NCI-H526 (cell line): ENCODE measurements at places on chromosomes 12 and 14.

DNA sequence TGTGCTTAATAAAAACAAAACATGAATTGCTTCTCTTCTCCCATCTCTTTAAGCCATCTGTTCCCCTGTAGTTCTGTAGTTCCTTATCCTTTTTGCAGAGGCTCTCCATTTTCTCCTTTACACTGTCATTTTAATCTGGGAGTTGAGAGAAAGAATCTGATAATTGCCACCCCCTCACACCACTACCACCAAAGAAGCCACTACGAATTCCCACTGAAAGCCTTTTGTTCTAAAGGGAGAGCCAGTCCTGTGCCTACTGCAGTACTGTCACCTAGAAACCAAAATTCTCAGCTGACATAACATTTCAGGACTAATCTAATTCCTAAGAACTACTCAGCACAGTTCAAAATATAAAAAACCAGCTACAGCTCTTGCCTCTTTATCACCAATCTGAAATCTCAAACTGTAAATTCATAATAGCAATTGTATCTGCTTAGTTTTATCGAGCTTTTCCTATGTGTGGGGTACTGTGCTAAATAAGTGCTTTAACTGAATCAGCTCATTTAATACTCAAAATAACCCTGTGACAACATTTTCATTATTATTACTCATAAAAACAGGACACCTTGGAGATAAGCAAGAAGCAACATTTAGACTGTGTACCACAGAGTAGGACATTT lies 72.4 kb downstream of the SPPL3 start:
- DNase-seq: no peak

DNA sequence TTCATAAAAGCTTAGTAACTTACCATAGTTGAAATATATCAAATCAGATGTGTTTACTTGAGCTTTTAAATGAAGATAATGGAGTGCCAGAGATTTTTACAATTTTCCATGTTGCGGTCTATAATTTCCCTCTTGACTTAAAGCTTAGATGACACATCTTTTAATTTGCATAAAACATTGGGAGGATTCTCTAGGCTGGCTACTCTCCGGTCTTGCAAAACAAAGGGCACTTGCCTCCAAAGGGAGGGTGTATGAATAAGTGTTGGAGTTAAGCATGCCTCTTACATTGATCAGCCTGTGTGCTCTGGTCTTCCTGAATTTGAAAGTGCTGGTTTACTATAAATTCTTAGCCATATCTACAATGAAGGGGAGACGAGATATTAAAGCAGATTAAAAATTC lies 336.4 kb upstream of the NAV3 start:
- DNase-seq: peak; percentile 53

- no peak for DNase-seq
Measured at GRCh38 chr14:58942516-58942915, 246.0 kb upstream of the DAAM1 start.

GRCh38 chr14:101453225-101453624 lies 108.1 kb upstream of the DIO3 start:
- no peak for DNase-seq

- DNase-seq: no peak
Measured at GRCh38 chr12:48175613-48176416, 7.6 kb upstream of the CCDC184 start.

DNA sequence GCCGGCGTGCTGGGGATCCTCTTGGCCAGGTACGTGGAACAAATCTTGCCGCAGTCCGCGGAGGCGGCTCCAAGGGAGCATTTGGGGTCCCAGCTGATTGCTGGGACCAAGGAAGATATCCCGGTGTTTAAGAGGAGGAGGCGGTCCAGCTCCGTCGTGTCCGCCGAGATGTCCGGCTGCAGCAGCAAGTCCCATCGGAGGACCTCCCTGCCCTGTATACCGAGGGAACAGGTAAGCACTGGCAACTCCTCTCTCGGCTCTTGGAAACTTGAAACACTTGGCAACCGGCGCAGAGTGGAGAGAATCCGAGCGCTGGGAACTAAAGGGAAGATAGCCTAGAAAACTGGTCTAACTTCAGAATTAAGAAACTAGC lies 1.7 kb downstream of the PDE3A start:
- no peak for DNase-seq

DNA sequence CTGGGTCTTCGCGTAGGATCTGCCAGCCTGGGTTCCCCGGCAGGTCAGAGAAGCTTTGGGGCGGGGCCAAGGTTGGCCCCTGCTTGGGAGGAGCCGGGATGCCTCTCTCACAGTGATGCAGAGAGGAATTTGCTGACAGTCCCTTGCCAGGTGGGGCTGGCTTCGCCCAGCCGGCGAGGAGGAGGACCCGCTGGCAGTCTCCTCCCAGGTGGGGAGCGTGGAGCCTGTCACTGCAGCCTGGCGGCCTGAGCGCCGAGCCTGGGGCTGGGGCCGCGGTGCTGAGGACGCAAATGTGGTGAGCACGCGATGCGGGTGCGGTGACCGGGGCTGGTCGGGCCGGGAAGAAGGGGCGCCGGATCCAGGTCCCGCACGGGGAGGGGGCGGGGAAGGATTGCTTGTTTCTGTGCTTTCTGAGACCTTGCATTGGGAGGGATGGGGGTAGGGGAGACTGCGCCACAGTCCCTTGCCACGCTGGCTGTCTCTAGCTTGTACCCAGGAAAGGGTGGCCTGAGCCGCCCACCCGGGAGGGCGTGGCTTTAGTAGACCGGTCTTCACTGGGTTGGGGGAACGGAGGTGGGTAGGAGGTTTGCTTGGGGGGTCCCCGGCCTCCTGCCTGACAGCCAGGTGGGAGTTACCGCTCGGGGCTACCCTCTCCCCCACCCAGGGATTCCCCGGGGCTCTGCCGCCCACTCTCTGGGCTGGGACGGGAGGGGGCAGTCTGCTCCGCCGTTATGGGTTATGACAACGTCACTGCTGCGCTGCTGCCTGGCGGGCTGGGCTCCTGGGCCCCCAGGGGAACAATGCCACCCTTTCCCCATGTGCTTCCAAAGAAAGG lies at the start of gene TMEM63C:
Gene TMEM63C (plus strand): TSS at position 196 of the 835 bp plus-strand sequence. CDS start 37,016 bp downstream, outside the sequence.
- peak; percentile 96 for DNase-seq

DNA sequence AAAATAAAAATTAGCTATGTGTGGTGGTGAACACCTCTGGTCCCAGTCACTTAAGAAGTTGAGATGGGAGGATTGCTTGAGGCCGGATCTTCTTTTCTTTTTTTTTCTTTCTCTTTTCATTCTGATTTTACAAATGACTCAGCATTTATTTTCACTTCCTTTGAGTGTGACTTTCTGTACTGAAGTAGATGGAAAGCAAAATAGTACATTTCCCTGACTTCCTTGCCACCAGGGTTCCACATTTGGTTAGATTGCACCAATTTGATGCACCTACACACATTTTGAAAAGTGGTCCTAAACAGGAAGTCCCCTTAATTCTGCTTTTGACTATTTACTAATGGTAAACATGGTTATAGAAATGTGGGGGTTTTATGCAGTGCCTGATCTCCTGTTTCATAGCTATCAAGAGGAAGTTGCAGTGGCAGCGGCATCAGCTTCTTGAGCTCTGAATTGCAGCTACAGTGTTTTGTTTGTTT lies 13.0 kb upstream of the LEMD3 start:
- DNase-seq: no peak

DNA sequence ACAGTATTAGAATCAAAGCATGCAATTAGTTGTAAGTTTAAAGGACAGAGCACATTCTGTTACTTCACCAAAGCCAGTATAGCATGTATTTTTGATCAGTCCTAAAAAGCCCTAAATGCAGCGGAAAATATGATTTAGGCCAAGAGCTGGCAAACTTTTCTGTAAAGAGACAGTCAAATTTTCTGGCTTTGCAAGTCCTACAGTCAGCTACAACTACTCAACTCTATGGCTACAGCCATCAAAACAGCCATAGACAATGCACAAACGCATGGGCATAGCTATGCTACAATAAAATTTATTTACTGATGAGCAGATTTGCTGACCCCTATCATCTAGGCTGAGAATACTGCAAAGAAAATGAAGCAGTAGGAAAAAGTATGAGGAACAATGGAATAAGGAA lies 52.9 kb downstream of the ATXN2 start:
- no peak for DNase-seq

- DNase-seq: no peak
Measured at GRCh38 chr14:49982501-49982951, 89.6 kb downstream of the ARF6 start.

DNA sequence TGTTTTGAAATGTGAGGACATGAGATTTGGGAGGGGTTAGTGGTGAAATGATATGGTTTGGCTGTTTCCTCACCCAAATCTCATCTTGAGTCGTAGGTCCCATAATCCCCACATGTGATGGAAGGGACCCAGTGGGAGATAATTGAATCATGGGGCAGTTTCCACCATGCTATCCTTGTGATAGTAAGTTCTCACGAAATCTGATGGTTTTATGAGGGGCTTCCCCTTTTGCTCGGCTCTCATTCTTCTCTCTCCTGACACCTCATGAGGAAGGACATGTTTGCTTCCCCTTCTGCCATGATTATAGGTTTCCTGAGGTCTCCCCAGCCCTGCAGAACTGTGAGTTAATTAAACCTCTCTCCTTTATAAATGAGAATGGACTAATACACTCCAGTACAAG lies 18.0 kb downstream of the GALNT6 start:
- DNase-seq: no peak

GRCh38 chr14:28983279-28983678 lies 216.7 kb downstream of the FOXG1 start:
- DNase-seq: no peak

DNA sequence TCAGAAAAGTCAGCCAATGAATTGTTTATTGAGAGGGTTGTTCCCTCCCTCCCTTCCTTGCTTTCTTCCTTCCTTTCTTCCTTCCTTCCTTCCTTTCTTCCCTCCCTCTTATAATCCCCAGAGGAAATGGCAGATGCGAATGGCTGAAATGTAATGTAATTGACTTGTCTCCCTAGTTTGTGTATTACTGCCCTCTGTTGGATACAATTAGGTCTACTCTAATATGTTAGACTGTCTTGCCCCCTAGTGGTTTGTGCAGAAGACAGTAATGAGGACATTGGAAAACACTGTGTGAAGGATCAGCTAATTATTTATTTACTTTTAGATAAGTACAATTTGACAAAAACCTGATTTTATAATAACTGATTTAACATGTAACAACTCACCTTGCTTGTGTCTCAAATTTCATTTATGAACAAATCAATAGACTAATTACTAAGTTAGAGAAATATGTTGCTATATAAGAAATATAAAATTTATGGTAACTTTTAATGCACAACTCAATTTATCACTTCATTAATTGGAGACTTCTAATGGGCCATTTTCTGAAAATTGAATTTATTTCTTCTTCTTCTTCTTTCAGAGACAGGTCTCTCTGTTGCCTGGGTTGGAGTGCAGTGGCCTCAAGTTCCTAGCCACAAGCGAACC lies 229.8 kb upstream of the LRIG3 start:
- DNase-seq: peak; percentile 77

GRCh38 chr12:122084857-122085405 lies 6.4 kb downstream of the MLXIP start:
- DNase-seq: peak; percentile 30
